RWPE1 (cell line): ENCODE measurements at places on chromosomes 7 and 10.

- DNase-seq, result peak; percentile 46
These were observed 120.7 kb downstream of the PRKAG2 start for GRCh38 chr7:151756076-151756731.

DNA sequence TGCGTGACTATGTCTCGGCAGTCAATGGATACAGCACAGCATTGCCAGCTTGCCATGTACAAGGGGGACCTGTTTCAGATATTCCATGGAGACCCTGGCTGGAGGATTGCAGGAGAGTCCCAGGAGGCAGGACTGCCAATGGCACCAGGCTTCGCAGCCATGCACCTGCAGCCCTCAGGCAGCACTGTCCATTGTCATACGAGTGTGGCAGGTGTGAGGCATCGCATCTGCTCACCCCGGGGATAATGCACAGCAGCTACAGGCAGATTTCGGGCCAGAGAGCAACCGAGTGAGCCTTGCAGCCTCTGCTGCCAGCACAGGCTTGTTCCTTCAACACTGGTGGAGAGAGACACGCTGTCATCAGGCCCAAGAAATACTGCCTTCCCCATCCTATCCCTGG, 415.1 kb downstream of the PAXIP1 start:
- DNase-seq, result no peak

DNA sequence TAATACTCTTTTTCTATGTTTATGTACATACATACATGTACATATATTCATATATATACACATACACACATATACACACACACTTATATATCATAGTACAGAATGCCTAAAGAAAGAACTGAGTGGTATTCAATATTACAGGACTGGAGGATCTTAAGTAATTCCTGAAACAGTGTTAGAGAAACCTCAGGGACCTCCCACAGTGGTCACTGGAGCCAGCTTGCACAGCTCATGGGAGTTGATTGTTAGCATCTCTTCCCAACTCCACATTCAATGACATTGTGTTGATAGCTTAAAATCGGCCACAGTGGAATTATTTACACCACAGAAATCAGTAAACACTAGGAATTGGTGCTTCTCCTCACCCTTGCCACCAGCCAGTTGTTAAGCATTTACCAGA, 6.0 kb downstream of the LRRC17 start:
- DNase-seq, result no peak

DNA sequence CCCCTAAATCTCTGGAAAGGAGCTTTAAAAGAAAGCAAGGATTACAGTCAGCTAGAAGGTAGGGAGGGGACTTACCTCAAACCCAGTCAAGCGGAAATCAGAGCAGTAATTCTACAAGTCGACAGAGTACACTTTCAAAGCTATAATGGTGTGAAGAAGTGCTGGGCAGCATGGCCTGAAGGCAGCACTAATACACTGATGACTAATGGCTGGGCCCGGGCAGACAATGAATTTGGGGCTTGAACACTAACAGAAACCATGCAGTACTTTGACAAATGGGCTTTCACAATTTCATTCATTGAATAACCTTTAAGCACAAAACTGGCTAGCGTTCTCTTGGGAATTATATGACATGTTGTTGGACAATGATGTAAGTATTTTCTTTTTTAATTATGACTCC, 4.7 kb downstream of the GLI3 start:
- DNase-seq, result peak; percentile 67

DNA sequence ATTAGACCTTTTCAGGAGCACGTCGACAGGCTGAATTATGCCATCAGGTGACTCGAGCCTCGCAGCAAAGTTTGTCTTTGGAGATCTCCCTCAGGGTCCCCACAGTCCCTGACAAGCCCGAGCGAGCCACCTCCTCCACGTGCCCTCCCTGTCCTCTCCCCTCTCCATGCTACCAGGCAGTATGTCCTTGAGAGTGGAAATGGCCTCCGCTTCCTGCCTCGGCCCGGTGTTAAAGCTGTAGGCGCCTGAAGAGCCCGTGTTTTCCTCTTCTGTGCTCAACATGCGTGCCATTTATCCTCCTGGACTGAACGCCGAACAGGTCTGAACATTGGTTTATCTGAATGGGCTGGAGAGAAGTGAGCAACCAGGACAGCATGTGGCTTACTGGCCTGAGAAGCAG, 82.6 kb downstream of the GPR26 start:
- DNase-seq, result no peak

DNA sequence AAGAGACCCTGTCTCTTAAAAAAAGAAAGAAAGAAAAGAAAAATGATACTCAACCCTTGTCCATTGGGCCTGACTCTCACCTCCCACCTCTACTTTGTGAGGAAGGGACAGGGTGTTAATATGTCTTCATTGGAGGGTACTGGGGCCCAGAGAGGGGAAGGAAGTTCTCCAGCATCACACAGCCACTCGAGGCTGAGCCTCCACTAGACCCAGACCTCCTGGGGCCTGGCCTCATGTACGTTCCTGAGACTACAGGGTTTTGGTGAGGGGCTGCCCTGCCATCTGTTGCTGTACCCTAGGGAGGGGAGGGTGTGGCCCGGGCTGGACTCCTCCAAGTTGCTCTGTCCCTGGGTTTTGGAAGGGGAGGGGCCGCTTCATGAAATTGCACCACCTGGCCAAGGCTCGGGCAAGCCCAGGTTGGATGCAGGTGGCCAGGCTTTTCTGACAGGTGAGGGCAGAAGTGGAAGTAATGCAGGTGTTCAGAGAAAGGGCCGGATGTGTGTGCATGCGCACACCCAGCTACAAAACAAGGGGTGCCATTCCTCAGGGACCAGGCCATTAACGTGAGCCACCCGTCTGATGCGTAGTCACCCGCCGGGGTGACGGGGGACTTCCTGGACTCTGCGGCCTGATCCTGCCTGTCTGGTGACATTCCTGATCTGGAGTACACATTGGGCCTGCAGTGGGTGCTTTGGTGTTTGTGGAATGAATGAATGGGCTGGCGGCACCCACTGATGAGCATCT, 21.7 kb downstream of the GTF2IRD1 start:
- DNase-seq, result peak; percentile 35

- DNase-seq, result no peak
These were observed 61.3 kb downstream of the TACC2 start for GRCh38 chr10:122050311-122050710.

- DNase-seq, result no peak
These were observed 555.7 kb downstream of the PTPRN2 start for GRCh38 chr7:158031867-158032308.

- no peak for DNase-seq
These were observed 76.2 kb upstream of the PPP2R2D start for GRCh38 chr10:131824371-131825149.

- DNase-seq, result no peak
These were observed 78.5 kb downstream of the OAT start for GRCh38 chr10:124340033-124340760.

DNA sequence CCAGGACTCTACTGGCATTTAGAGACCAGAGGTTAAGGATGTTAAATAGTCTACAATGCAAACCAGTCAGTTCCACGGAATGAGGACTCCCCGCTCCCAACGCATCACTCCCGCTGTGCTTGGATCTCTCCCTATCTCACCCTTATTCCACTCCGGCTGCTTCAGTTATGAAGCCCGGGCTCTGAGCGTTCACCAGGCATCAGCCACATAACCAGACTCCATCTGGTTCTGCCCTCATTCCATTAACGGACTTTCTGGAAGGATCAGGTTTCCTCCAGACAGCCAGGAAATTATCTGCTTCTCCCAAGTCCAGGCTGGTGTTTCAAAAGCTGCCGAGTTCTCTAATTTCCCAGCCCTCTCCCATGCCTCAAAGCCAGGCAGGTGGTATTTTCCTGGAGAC, 499.3 kb downstream of the GLRX3 start:
- no peak for DNase-seq

GRCh38 chr7:64686493-64687184, 20.7 kb downstream of the ZNF107 start:
- peak; percentile 12 for DNase-seq

DNA sequence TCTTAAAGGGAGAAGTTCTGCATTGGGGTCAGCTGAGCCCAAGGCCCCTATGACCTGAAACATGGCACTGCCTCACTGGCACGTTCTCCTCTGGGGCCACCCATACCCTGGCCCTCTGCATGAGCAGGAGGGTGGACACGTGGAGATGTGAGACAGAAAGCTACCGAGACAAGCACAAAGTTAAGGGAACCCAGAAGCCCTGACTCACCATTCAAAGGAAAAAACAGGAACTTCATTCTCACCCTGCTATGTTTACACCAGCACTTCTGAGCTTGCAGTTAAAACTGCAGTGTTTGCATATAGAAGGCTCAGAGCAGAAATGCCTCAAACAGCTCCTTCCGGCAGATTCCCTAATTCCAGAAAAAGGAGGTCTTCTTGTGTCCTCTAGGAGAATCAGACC, 41.7 kb downstream of the DENND11 start:
- no peak for DNase-seq

DNA sequence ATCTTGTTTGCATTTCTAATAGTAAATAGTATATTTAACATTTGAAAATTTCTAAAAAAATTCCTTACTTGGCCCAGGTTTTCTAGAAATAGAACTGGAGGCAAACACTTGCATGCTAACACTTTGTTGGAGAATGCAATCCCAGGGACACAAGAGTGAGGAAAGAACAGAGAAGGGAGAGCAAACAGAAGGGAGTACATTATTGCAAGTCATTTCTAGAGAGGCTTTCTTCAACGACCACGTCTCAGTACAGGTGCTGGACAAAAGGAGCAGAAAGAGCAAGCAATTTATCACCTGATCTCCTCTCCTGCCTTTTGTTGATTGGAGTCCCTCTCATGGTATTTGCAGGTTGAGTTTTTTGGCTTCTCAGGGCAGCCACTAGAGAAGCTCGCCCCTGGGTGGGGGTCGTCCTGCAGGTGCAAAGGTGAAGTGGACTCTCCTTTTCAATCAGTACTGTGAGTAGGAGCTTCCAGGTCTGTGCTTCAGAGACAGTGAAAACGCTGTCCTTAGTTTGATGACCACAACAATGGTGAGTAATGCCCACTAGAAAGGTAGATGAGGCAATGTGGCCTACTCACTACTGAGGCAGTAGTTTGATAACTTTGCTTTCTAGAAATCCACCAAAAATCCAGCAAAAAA, 5.2 kb downstream of the CPED1 start:
- no peak for DNase-seq

GRCh38 chr10:98269435-98269912, 1.5 kb upstream of the LOXL4 start:
- DNase-seq, result peak; percentile 94

- no peak for DNase-seq
These were observed 554.0 kb downstream of the MDFIC start for GRCh38 chr7:115475761-115476385.
